ENCODE measurements at places on chromosomes 11 and 22. TPM values are rescaled to one million over a fixed set of nuclear protein-coding genes. Genes with fewer than 3 reads are reported as not detected.

The FGF19 gene
- 0.24 TPM for total RNA-seq

The PHLDA2 gene
- total RNA-seq: not detected

The DBX1 gene
- not detected for total RNA-seq

The ANKK1 gene
- total RNA-seq: 4.4 TPM

The RFPL2 gene
- not detected for total RNA-seq

The CREB3L1 gene
- 66.8 TPM for total RNA-seq

The TTLL8 gene
- total RNA-seq: not detected

The SYNGR1 gene
- total RNA-seq: 8.4 TPM

The SYCE3 gene
- not detected for total RNA-seq

The NEFH gene
- total RNA-seq: 0.46 TPM

The APBB1 gene
- 30.4 TPM for total RNA-seq

The RFPL1 gene
- not detected for total RNA-seq

The GAB4 gene
- not detected for total RNA-seq

The ENTHD1 gene
- not detected for total RNA-seq

The FOLR2 gene
- total RNA-seq: 21.4 TPM

The OR5P2 gene
- total RNA-seq: 0.54 TPM

The TREH gene
- not detected for total RNA-seq

The ARHGAP20 gene
- total RNA-seq: 5.1 TPM

The TEX12 gene
- 0.37 TPM for total RNA-seq

The LDLRAD3 gene
- total RNA-seq: 5.9 TPM

The PPFIBP2 gene
- 42.1 TPM for total RNA-seq

The BAIAP2L2 gene
- total RNA-seq: not detected

The PTGDR2 gene
- 1.0 TPM for total RNA-seq

The OR2AT4 gene
- not detected for total RNA-seq

The OR6T1 gene
- not detected for total RNA-seq

The LRFN4 gene
- 20.9 TPM for total RNA-seq

The CCDC87 gene
- total RNA-seq: 0.20 TPM

The NOX4 gene
- 3.0 TPM for total RNA-seq

The INTS4 gene
- 31.4 TPM for total RNA-seq

The OSM gene
- total RNA-seq: 11.7 TPM

The OLFML1 gene
- 4.2 TPM for total RNA-seq

The SYT7 gene
- total RNA-seq: 7.3 TPM

The KCNQ1 gene
- total RNA-seq: 28.4 TPM

The SAA4 gene
- not detected for total RNA-seq

The SMTN gene
- total RNA-seq: 60.8 TPM

The OR51E1 gene
- total RNA-seq: not detected

The APOBEC3A gene
- 5.2 TPM for total RNA-seq
